Stimulated activated CD4-positive, alpha-beta T cell treated with anti-CD3 and anti-CD28 coated beads, Interleukin-1b, Interleukin-23, amount 100 ng/mL, for 4 hours (primary cell): ENCODE measurements at places on chromosomes 7 and 10.

GRCh38 chr7:156897673-156898072 is 4.7 kb upstream of the LMBR1 start:
- DNase-seq: no peak

DNA sequence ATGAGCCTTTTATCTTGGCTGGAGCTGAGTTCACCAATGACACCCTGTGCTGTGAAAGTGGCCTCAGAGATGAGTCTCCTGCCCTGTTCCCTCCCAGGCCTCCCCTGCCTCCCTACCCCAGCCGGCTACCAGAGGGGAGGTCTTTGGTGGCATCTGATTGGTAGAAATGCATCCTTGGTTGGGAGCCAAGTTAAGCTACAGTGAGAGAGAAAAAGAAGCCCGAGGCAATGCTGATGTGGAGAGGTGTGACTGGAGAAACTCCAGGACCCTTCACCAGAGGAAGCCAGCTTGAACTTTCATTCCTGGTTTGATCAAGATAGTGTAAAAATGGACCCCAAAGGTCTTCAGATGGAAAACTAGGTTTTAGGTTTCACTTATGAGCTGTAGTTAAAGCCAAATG is 191.1 kb upstream of the TCF7L2 start:
- no peak for DNase-seq

GRCh38 chr7:101108330-101108857 is 18.5 kb upstream of the SERPINE1 start:
- DNase-seq: no peak

GRCh38 chr7:151505433-151505832 is 14.3 kb downstream of the RHEB start:
- DNase-seq: no peak

- no peak for DNase-seq
Observed at GRCh38 chr10:29862923-29863614, 196.3 kb downstream of the JCAD start.

DNA sequence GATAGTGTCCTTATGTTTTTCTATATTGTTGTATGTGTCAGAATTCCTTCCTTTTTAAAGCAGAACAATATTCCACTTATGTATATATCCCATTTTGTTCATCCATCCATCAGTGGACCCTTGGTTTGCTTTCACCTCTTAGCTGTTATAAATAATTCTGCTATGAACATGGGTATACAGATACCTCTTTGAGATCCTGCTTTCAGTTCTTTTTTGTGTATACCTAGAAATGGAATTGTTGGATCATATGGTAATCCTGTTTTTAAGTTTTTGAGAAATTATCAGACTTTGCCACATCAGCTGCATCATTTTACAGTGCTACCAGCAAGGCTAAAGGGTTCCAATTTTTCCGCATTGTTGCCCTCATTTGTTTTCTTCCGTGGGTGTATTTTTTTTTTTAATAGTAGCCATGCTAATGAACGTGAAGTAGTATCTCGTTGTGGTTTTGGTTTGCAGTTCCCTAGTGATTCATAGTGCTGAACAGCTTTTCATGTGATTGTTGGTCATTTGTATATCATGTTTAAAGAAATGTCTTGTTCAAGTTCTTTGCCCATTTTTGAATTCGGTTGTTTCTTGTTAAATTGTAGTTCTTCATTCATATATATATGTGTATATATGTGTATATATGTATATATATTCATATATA is 87.8 kb downstream of the LCOR start:
- no peak for DNase-seq

- DNase-seq: no peak
Observed at GRCh38 chr7:134707663-134708378, 61.2 kb downstream of the BPGM start.
